ENCODE measurements at places on chromosomes 2 and 18.

GRCh38 chr2:23375448-23375847 lies 9.5 kb upstream of the KLHL29 start:
- no peak for DNase-seq

GRCh38 chr2:65071499-65072180 lies 15.4 kb downstream of the CEP68 start:
- DNase-seq = no peak

GRCh38 chr2:112189001-112189556 lies 50.9 kb downstream of the FBLN7 start:
- DNase-seq = no peak

GRCh38 chr2:128448331-128449225 lies 129.9 kb upstream of the HS6ST1 start:
- no peak for DNase-seq

- DNase-seq = peak; percentile 73
Measured at GRCh38 chr2:44155666-44156446, 12.8 kb upstream of the PPM1B start.

- no peak for DNase-seq
Measured at GRCh38 chr2:70143314-70144150, 47.3 kb downstream of the C2orf42 start.

GRCh38 chr2:30472326-30472725 lies 25.3 kb downstream of the LCLAT1 start:
- DNase-seq = no peak

- no peak for DNase-seq
Measured at GRCh38 chr2:219737270-219737691, 109.9 kb downstream of the SLC4A3 start.

DNA sequence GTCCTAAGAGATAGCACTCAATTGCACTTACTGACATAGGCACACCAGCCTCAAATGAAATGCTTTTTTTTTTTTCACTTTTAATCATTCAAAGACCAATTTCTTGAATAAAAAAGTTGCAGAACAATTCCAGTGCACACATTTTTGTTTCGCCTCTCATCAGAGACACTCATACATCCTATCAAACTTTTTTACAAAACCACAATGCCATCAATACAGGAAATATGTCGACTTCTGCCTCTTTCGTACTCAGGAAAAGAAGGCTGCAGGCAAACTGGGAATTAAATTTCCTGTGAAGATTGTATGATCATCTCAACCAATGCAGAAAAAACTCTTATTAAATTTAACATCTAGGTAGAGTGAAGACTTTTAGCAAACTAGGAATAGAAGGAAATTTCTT lies 112.4 kb downstream of the DNER start:
- no peak for DNase-seq

- no peak for DNase-seq
Measured at GRCh38 chr2:186325827-186326535, 160.1 kb upstream of the ZC3H15 start.

DNA sequence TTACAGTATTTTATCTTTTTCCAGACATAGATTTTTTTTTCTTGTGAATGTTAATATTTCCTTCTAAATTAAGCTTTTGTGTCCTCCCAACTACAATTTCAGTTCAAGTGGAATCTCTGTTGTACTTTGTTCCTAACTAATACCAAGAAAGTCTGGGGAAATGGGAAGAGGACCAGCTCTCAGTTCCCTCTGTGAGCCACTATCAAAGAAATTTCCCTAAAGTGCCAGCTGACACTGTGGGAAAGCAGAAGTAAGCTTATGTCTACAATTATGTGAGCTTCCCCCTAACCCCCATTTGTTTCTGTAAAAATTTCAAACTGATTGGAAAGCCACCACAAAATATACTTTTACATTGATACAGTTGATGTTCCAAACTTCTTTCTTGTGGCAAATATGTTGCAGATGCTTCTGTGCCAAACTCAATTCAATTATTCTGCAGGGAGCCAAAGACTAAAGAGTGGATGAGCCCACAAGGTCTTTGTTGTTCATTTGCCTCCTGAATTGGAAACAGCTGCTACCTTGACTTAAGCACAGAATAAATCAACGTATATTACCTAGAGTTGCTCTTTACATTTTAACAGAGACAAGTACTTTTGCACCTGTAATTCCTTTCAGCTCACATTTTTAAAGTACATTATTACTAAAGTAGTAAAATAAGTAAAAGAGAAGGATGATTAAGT lies 306.6 kb downstream of the PTH2R start:
- no peak for DNase-seq
